ENCODE measurements at places on chromosomes 1 and 21. TPM values are rescaled to one million over a fixed set of nuclear protein-coding genes. Genes with fewer than 3 reads are reported as not detected.
A peak's percentile ranks its signal among the peaks of the same experiment; 100 is the strongest.

DNA sequence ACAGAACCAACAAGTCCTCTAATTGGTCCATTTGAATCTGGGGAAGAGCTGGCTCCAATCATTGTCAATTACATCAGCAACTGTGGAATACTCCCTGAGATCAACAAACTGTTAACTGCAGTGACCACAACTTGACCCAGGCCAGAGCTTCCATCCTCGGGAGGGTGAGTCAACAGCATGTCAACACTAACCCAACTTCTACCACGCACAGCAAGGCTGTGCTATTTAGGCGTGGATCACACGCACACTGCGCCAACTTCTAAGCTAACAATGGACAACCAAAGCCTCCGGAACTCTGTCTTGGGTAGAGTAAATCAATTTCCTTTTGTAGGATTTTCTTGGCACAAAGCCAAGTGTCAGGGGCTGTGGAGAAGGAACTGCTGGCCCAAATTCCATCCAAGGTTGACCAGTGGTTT is 30.4 kb downstream of the APP start:
- peaks cover 29% of the 10 kb centered on the region for H3K4me1 ChIP-seq
- no peak overlapping the region for H3K4me3 ChIP-seq
- H3K27ac ChIP-seq: no peak overlapping the region
- no peaks in the 10 kb centered on the region for H3K27me3 ChIP-seq
- peak; percentile 50 for DNase-seq

Gene KRTAP11-1
- polyA plus RNA-seq: not detected

GRCh38 chr21:25838809-25839208 is 104.0 kb downstream of the GABPA start:
- H3K27me3 ChIP-seq: peaks cover 7% of the 10 kb centered on the region
- H3K4me3 ChIP-seq: no peak overlapping the region
- no peaks in the 10 kb centered on the region for H3K4me1 ChIP-seq
- no peaks in the 10 kb centered on the region for H3K36me3 ChIP-seq
- no peak overlapping the region for H3K27ac ChIP-seq

Gene KLF17
- not detected for polyA plus RNA-seq

DNA sequence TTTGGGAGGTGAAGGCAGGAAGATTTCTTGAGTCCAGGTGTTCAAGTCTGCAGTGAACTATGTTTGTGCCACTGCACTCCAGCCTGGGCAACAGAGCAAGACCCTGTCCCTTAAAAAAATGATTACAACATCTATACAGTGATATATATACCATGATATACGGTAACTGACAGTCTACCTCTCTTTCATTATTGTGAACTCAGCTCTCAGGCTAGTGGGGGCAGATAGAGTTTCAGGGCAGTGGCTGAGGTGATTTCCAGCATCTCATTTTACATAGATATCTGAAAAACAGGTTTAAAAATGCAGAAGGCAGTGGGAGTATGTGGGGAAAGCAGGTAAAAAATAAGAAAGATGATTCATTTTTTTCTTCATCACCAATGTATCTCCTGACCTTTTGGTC is 8.1 kb upstream of the NTNG1 start:
- H3K4me1 ChIP-seq: no peaks in the 10 kb centered on the region
- H3K27me3 ChIP-seq: no peaks in the 10 kb centered on the region
- no peak for DNase-seq
- H3K27ac ChIP-seq: no peak overlapping the region
- H3K36me3 ChIP-seq: no peaks in the 10 kb centered on the region

- peak; percentile 45 for DNase-seq
- peaks cover 20% of the 10 kb centered on the region for H3K4me1 ChIP-seq
- no peaks in the 10 kb centered on the region for H3K27me3 ChIP-seq
- H3K4me3 ChIP-seq: peak overlapping the region; percentile 90
- H3K36me3 ChIP-seq: no peaks in the 10 kb centered on the region
- peak overlapping the region; percentile 88 for H3K27ac ChIP-seq
Measured at GRCh38 chr1:93847811-93848288, 31.2 kb downstream of the DNTTIP2 start.

Gene LENEP
- not detected for polyA plus RNA-seq

DNA sequence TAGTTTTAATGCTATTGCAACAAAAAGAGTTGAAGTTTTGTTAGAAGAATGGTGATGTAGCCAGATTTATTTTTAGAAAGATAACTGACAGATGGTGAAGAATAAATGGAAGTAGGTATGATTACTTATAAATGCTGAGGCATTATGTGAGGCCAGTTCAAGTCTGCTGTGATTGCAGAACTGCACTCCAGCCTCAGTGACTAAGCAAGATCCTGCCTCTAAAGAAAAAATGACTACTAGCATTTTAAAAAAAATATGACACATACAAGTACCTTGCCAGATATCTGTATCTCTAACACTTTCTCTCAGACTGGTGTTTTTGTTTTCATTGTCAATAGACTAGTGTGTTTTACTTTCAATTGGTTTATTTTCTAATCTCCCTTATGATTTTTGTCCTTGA is 1242.4 kb upstream of the ADGRL4 start:
- H3K27ac ChIP-seq: no peak overlapping the region
- H3K4me3 ChIP-seq: no peak overlapping the region
- no peaks in the 10 kb centered on the region for H3K36me3 ChIP-seq
- no peaks in the 10 kb centered on the region for H3K4me1 ChIP-seq
- no peaks in the 10 kb centered on the region for H3K27me3 ChIP-seq
- DNase-seq: no peak

- no peak for DNase-seq
- no peaks in the 10 kb centered on the region for H3K36me3 ChIP-seq
- H3K27ac ChIP-seq: no peak overlapping the region
- peaks cover 1% of the 10 kb centered on the region for H3K27me3 ChIP-seq
- peaks cover 13% of the 10 kb centered on the region for H3K4me1 ChIP-seq
Measured at GRCh38 chr1:207962716-207963426, 51.9 kb upstream of the CD34 start.

DNA sequence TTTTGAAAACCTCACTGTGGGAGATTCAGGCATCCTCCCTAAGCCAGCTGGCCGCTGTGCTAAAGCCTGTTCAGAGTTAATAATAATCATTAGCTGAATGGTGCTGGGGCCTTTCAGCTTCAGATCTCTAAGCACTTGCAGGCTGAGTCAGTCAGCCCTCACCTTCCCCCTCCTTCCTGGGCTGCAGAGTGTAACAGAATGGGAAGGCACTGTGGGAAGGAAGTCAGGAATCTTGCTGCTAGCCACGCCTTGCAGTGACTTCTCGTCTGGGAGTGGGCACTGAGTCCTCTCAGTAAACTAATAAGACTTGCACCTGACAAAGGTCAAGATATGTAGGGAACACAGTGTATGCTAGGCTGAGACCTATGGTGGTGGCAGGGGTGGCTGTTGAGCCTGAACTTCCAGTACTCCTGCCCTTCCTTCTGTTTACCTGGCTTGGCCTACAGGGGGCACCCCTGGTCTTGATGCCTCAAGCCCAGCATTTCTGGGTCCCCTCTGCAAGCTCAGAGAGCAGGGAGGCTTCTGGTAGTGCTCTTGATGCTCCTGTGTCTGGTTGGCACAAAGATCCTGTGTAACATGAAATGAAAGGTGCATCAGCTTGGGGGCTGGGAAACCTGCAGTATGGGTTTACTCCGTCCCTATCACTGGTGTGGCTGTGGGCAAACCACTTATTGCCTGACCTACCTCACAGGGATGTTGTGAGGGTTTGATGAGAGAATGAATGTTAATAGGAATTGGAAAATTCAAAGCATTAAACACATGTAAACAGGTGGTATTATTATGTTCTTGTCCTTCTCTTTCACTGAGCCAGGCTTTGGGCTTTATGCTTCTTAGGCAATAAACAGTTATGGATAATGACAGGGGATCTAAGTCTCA is 6.0 kb downstream of the CYB561D1 start:
- H3K27ac ChIP-seq: no peak overlapping the region
- DNase-seq: peak; percentile 45
- no peak overlapping the region for H3K4me3 ChIP-seq
- peaks cover 4% of the 10 kb centered on the region for H3K4me1 ChIP-seq

DNA sequence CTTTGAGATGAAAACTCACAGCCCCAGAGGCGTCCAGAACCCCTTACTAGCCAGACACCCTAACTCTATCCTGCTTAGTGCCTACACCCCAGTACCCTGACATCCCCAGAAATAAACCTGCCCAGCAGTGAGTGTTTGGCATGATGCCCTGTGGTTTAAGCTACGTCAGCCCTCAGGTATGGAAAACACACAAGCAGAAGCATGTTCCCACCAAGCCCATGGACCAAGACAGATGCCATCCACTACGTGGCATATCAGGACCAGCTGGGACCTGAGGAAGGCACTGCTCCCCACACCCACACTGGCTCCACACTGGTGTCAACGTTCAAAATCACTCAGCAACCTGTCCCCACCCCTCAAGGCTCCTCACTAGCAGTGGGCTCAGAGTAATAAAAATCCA is 116.4 kb downstream of the SYT2 start:
- peaks cover 10% of the 10 kb centered on the region for H3K4me1 ChIP-seq
- no peak overlapping the region for H3K27ac ChIP-seq
- H3K36me3 ChIP-seq: no peaks in the 10 kb centered on the region
- no peaks in the 10 kb centered on the region for H3K27me3 ChIP-seq

Gene BRINP2
- 0.08 TPM for polyA plus RNA-seq

DNA sequence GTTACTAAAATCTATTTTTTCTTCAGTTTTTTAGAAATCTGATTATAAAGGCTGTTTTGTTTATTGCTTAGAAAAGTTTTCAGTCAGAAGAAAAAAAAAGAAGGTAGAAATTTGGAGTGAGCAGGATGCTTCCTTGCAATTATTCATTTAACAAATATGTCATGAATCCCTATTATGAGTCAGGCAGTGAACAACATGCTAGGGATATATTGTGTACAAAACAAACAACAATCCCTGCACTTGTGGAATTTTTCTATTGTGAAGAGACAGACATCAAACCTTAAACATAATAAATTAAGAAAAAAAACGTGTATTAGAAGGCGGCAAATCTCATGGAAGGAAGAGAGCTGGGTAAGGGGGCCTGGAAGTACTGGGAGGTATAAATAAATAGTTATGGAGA is 664.1 kb upstream of the CAMK1G start:
- DNase-seq: no peak
- no peak overlapping the region for H3K4me3 ChIP-seq
- no peaks in the 10 kb centered on the region for H3K4me1 ChIP-seq
- H3K27ac ChIP-seq: no peak overlapping the region
- no peaks in the 10 kb centered on the region for H3K27me3 ChIP-seq
- no peaks in the 10 kb centered on the region for H3K36me3 ChIP-seq

GRCh38 chr1:180217006-180217405 is 13.1 kb upstream of the LHX4 start:
- H3K36me3 ChIP-seq: no peaks in the 10 kb centered on the region
- no peak for DNase-seq
- H3K4me3 ChIP-seq: no peak overlapping the region
- H3K27me3 ChIP-seq: peaks cover 50% of the 10 kb centered on the region
- no peak overlapping the region for H3K27ac ChIP-seq

Gene PYCR2
- polyA plus RNA-seq: 54.2 TPM

Gene HTR1D
- 0.07 TPM for polyA plus RNA-seq

Gene SPRR5
- not detected for polyA plus RNA-seq

DNA sequence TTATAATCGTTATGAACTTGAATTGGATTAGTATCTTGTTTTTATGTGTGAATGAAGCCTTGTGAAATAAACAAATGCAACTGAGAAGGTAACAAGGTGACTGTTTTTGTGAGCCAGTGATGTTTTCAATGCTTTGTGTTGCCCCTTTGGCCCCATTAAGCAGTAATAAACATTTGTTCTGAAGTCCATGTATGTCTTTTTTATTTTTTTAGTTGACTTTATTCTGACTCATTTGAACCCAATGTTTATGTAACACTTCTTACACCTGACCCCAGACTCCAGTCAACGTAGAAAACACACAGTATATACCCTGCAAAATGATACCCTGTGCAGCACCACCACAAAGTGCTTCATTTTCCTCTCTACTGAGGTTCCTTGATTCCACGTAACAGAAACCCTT is 4.6 kb upstream of the CACYBP start:
- peak overlapping the region; percentile 48 for H3K27ac ChIP-seq
- H3K27me3 ChIP-seq: no peaks in the 10 kb centered on the region
- peaks cover 48% of the 10 kb centered on the region for H3K4me1 ChIP-seq
- peak; percentile 21 for DNase-seq
- H3K36me3 ChIP-seq: no peaks in the 10 kb centered on the region
- no peak overlapping the region for H3K4me3 ChIP-seq

DNA sequence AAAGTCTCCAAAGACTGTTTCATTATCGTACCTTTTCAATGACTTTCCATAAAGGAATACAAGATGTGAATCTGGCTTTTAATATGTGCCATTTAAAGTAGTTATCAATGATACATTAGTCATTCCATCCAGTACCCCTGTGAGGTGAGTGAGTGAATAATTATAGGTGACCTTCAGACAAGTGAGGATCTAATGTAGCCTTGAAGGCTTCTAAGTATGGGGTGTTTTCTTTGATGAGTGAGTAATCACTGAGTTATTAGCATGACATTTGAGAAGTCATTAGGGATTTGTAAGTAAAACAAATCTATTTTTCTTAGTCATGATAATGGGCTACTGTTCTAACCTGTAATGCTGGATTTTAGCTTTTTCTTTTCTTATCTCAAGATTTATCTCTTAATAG is 831.4 kb downstream of the ADGRL2 start:
- H3K4me1 ChIP-seq: no peaks in the 10 kb centered on the region
- no peak for DNase-seq
- H3K4me3 ChIP-seq: no peak overlapping the region
- no peaks in the 10 kb centered on the region for H3K36me3 ChIP-seq

- H3K27ac ChIP-seq: no peak overlapping the region
- H3K36me3 ChIP-seq: no peaks in the 10 kb centered on the region
- DNase-seq: no peak
- H3K27me3 ChIP-seq: no peaks in the 10 kb centered on the region
- H3K4me1 ChIP-seq: no peaks in the 10 kb centered on the region
- H3K4me3 ChIP-seq: no peak overlapping the region
Measured at GRCh38 chr1:206534552-206534951, 27.2 kb downstream of the RASSF5 start.

DNA sequence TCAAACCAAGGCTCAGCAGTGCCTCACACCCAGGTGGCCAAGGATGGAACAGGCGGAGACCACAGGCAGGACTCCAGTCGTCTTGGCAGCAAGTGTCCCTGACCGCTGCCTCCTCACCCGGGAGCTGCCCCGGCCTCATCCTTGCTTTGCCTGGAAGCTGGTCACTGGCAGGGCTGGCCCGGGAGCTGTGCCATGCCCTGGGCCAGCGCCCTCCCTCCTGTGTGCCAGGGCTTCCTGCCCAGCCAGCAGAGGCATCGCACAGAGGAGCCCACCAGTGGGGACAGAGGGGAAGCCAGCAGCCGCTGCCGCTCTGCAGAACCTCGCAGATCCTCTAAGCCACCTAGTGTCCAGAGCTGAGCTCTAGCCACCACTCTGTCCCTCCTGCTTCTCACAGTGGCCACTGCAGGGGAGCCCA is 7.8 kb downstream of the CASZ1 start:
- H3K36me3 ChIP-seq: no peaks in the 10 kb centered on the region
- peaks cover 6% of the 10 kb centered on the region for H3K27me3 ChIP-seq
- no peak overlapping the region for H3K27ac ChIP-seq

- H3K27ac ChIP-seq: no peak overlapping the region
- H3K4me3 ChIP-seq: no peak overlapping the region
- DNase-seq: no peak
- H3K36me3 ChIP-seq: no peaks in the 10 kb centered on the region
- H3K4me1 ChIP-seq: peaks cover 21% of the 10 kb centered on the region
Measured at GRCh38 chr1:98457248-98457647, 204.3 kb upstream of the SNX7 start.

GRCh38 chr1:88678405-88678804 is 5.7 kb upstream of the PKN2 start:
- no peak overlapping the region for H3K27ac ChIP-seq
- H3K4me3 ChIP-seq: no peak overlapping the region
- no peak for DNase-seq

Gene AUNIP
- 3.8 TPM for polyA plus RNA-seq

Gene GCSAML
- not detected for polyA plus RNA-seq

Gene CLDN17
- not detected for polyA plus RNA-seq
